ENCODE measurements at places on chromosomes 16 and 17. TPM values are rescaled to one million over a fixed set of nuclear protein-coding genes. Genes with fewer than 3 reads are reported as not detected.

The PERCC1 gene
- 0.29 TPM for total RNA-seq

DNA sequence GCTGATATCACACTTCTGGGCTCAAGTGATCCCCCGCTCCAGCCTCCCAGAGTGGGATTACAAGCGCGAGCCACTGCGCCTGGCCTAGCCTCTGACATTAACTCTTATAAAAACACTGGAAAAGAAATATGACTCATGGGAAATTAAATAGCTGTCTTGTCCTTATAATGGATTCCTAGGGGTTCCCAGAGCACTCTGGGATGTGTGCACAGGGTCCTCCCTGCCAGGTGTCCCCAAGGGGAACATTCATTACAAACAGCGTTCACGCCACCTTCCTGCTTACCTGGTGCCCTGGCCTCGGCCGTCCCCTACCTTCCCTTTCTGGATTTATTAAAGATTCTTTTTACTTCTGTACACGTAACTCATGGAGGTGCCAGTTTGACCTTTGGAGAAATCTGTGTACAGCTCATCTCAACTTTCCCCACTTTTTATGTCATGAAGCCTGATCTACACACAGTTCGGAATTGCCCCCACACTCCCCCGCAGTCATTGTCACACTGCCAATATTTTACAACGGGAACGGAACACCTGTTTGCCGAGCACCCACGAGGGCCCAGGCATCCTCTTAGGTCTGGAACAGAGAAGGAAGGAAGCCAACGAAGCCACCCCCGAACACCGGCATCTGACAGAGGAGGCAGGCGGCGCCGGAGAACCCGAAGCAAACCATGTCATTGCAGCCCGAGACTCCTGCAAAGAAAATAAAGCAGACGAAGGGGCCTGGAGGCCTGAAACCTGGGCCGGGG lies 39.7 kb upstream of the MEAK7 start:
- peaks cover 37% of the 10 kb centered on the region for H3K36me3 ChIP-seq
- peaks cover 45% of the 10 kb centered on the region for H3K4me1 ChIP-seq
- peak overlapping the region; percentile 87 for H3K27ac ChIP-seq
- H3K27me3 ChIP-seq: no peaks in the 10 kb centered on the region

DNA sequence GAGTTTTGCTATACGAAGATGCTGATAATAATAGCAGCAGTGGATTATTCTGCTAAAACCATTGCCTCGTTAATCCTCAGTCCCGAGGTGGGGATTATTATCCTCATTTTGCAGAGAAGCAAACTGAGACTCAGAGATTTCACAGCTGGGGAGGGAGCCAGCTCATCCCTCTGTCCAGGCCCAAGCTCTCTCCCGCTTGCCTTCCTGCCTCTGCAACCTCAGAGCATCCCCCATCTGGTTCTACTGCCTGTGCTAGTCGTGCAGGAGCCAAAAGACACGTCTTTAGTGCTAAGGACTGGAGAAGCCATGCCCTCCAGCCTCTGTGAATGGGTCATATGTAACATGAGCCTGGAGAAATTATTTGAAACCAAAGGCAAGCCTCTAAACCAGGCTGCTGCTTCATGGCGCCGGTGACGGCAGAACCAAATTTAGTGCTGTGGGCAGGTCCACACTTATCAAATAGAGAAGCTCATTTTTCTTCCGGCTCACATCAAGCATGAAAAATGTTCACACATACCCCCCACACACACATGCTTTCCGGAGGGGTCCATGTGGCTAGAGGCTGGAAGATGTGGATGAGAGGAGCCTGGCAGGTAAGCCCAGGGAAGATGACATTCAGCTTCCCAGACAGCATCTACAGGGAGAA lies 13.5 kb downstream of the MAPT start:
- no peak for DNase-seq
- peaks cover 23% of the 10 kb centered on the region for H3K4me1 ChIP-seq
- H3K36me3 ChIP-seq: peaks cover 3% of the 10 kb centered on the region
- H3K27ac ChIP-seq: no peak overlapping the region

The SLC22A31 gene
- total RNA-seq: 0.20 TPM

DNA sequence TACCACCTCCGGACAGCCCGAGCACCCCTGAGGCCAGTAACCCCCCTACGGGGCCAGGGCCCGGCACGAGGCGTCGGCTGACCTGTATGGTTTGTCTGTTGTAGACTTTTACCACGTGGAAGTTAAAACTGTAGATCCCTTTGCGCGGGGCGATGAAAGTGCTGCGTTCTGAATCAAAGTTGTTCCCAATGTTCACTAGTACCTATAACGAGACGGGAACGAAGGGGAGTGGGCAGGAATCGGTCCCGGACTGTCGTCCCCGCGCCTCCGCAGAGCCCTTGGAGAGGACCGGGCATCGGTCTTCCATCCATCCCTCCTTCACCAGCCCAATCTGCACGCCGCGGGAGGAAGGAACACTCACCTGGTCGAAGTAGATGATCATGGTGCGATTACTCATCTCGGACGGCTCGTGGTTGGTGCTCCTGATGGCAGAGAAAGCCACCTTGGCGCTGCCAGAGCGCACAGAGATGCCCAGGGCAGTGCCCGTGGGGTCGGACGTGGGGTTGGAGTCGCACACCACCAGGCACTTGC lies 732 bp downstream of the CBLN1 start:
- no peak overlapping the region for H3K27ac ChIP-seq
- H3K36me3 ChIP-seq: no peaks in the 10 kb centered on the region
- H3K27me3 ChIP-seq: peaks cover 70% of the 10 kb centered on the region
- peaks cover 12% of the 10 kb centered on the region for H3K4me1 ChIP-seq
- no peak for DNase-seq

DNA sequence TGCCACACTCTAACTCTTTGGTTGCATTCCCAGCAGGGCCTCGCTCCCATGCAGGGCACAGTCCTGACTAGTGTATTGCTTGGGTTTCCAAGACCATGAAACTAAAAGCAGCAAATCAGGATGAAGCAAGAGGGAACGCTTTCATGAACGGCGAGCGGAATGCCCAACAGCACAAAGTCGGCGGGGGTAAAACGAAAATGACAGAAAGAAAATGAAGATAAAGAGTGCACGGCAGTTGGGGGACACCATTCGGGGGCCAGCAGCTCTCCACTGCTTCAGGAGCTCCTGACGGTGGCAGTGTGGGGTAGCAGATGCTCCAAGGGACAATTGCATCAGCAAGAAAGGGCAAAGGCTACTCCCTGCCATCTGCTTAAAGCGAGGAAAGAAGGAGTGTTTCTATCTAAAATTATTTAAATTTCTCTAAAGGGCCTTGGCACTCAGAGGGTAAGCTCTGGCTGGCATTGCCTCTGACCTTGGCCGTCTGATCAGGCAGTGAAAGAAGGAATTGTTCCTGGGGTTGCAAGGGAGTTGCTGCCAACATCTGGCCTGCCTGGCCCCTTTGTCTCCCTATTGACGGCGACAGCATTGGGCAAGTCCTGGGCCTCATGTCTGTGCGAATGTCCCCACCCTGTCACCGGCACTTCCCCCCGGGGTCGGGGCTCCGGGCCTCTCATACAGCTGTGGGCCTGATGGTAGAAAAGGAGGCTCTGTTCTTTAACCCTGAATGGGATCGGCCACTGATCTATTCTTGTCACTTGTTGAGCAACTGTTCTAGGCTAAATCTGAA lies 138.2 kb downstream of the CMIP start:
- H3K27me3 ChIP-seq: no peaks in the 10 kb centered on the region
- H3K4me3 ChIP-seq: no peak overlapping the region
- H3K36me3 ChIP-seq: no peaks in the 10 kb centered on the region
- no peak for DNase-seq

The MT3 gene
- total RNA-seq: 33.6 TPM
